PC-3 (cell line): ENCODE measurements at places on chromosomes 12 and 14. TPM values are rescaled to one million over a fixed set of nuclear protein-coding genes. Genes with fewer than 3 reads are reported as not detected.

Gene CD27
- total RNA-seq, result not detected in 2 replicates

Gene KCNMB4
- 2.6 and 3.0 TPM in 2 replicates for total RNA-seq

Gene AP5M1
- total RNA-seq, result 41.3 and 48.7 TPM in 2 replicates

Gene EML5
- total RNA-seq, result 0.66 and 0.86 TPM in 2 replicates

Gene KRT77
- not detected in 2 replicates for total RNA-seq

Gene RIPK3
- total RNA-seq, result not detected in 2 replicates

Gene OR6J1
- not detected in 2 replicates for total RNA-seq

Gene BICDL1
- total RNA-seq, result 3.6 and 5.8 TPM in 2 replicates

Gene AKAP5
- 0.58 and 0.86 TPM in 2 replicates for total RNA-seq

Gene LRRC9
- total RNA-seq, result not detected in 2 replicates

Gene GPD1
- 0.11 and 0.40 TPM in 2 replicates for total RNA-seq

Gene SERPINA3
- not detected in 2 replicates for total RNA-seq

Gene ZNF641
- total RNA-seq, result 10.9 and 12.6 TPM in 2 replicates

Gene SSTR1
- 0.07 and 0.23 TPM in 2 replicates for total RNA-seq

Gene TAS2R46
- total RNA-seq, result 0.36 and 1.5 TPM in 2 replicates

Gene TAS2R10
- total RNA-seq, result 0.44 and 0.58 TPM in 2 replicates

Gene PAWR
- 141 and 214 TPM in 2 replicates for total RNA-seq

Gene EFS
- 0.23 and 0.36 TPM in 2 replicates for total RNA-seq

Gene PLEKHD1
- total RNA-seq, result 0.15 and 0.35 TPM in 2 replicates

Gene GARIN6
- not detected in 2 replicates for total RNA-seq

Gene AQP6
- total RNA-seq, result not detected in 2 replicates

Gene OR11H7
- not detected in 2 replicates for total RNA-seq

Gene CAMKK2
- total RNA-seq, result 20.1 and 26.5 TPM in 2 replicates

Gene ANKS1B
- total RNA-seq, result 0.07 and 0.98 TPM in 2 replicates

Gene ATXN3
- 20.4 and 49.3 TPM in 2 replicates for total RNA-seq

Gene SLC2A13
- total RNA-seq, result 3.2 and 3.4 TPM in 2 replicates

Gene KITLG
- 8.4 and 14.9 TPM in 2 replicates for total RNA-seq

Gene WNT5B
- 1.7 and 2.2 TPM in 2 replicates for total RNA-seq

Gene ASB2
- total RNA-seq, result 0.12 and 0.22 TPM in 2 replicates

Gene ANO2
- not detected in 2 replicates for total RNA-seq

Gene CMA1
- total RNA-seq, result not detected in 2 replicates

Gene GDF3
- total RNA-seq, result not detected in 2 replicates

Gene CEBPE
- not detected in 2 replicates for total RNA-seq

Gene ADAM21
- total RNA-seq, result 0.29 and 0.80 TPM in 2 replicates

Gene PRORP
- total RNA-seq, result 25.1 and 25.3 TPM in 2 replicates

Gene CD9
- total RNA-seq, result 153 and 174 TPM in 2 replicates

Gene TAS2R9
- not detected in 2 replicates for total RNA-seq

Gene KRT4
- total RNA-seq, result 20.7 and 23.0 TPM in 2 replicates

Gene PRIMA1
- 0.04 TPM in 1 of 2 replicates, not detected in the other for total RNA-seq

Gene SLC17A8
- total RNA-seq, result not detected in 2 replicates

Gene GNB3
- 1.8 TPM in 1 of 2 replicates, not detected in the other for total RNA-seq

Gene TMEM132C
- not detected in 2 replicates for total RNA-seq

Gene ANKRD33
- total RNA-seq, result not detected in 2 replicates

Gene LRIG3
- 8.6 and 10.8 TPM in 2 replicates for total RNA-seq

Gene PRKD1
- 1.2 and 3.0 TPM in 2 replicates for total RNA-seq
